ENCODE measurements at places on chromosomes 13 and 19.
A peak's percentile ranks its signal among the peaks of the same experiment; 100 is the strongest.

DNA sequence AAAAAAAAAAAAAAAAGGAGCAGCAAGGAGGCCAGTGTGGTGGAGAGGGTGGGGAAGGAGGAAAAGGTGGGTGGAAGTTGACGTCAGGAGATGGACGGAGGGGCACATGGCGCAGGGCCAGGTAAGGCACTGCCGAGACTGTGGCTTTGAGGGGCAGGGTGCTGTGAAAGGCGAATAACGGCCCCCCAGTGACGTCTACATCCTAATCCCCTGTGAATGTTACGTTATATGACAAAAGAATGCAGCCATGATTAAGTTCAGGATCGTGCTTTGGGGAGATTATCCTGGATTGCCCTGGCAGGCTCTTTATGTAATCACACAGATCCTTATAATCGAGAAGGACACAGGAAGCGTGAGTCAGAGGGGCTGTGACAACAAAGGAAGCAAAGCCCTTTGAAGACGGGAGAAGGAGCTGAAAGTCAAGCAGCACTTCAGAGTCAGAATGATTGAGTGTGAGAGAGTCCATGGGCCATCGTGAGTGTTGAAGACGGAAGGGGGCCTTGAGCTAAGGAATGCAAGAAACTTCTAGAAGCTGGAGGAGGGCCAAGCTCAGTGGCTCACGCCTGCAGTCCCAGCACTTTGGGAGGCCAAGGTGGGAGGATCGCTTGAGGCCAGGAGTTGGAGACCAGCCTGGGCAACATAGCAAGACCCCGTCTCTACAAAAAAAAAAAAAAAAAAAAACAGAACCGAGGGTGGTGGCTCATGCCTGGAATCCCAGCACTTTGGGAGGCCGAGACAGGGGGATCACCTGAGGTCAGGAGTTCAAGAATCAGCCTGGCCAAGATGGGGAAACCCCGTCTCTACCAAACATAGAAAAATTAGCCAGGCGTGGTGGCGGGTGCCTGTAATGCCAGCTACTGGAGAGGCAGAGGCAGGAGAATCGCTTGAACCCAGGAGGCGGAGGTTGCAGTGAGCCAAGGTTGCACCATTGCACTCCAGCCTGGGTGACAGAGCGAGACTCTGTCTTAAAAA, 13.8 kb upstream of the CEACAM16 start:
- DNase-seq = peak; percentile 71

GRCh38 chr19:15195371-15196334, 5.1 kb downstream of the NOTCH3 start:
- DNase-seq = peak; percentile 82

DNA sequence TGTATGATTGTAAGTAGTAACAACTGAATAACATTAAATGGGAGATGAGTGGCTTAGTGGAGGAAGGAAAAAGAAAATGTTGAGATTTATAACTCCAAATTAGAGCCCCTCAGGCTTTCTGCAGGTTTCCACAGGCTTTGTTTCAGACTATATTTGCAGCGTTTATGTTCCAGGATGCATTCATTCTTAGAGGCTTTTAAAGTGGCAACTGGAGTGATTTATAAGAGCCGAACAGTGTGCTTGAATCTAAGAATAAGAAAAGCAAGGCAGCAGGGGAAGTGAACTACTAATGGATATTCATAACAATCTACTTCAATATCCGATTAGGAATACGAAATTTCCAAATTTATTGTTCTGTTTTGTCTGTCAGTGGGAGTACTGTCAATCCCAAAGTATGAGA, 91.0 kb downstream of the UFM1 start:
- no peak for DNase-seq

DNA sequence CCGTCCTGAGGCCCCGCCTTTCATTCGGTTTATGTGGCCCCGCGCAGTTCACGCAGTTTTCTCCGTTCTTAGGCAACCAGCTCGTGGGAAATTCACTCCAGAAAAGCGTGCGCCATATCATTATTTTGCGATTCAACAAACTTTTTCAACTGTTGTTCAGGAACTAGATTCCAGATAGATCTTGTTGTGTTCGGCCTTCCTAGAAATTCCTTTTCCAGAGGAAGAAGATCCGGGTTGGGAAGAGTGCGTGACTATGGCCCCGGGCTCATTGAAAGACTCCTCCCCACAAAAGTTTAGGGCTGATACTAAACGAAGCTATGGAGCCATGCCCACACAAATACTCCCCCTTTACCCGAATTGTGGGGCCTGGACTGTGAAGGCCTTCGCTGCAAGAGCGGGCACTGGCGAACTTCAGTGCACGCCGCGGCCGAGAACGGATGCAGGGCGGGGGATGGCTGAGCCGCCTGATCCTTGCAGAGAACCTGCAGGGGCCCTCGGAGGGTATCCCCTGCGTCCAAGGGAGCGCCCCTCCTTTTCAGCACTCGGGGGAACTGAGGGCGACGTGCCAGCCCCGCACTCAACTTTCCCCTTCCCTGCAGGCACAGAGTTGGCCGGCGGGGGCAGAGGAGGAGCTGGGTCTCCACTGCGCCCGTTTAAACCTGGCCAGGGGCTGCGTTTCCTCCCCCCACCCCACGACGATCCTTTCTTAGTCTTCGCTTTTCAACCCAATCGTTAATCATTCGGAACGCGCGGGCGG, 904 bp upstream of the SOX1 start:
- DNase-seq = no peak

- no peak for DNase-seq
These were observed 6.7 kb upstream of the JUND start for GRCh38 chr19:18287836-18288772.

DNA sequence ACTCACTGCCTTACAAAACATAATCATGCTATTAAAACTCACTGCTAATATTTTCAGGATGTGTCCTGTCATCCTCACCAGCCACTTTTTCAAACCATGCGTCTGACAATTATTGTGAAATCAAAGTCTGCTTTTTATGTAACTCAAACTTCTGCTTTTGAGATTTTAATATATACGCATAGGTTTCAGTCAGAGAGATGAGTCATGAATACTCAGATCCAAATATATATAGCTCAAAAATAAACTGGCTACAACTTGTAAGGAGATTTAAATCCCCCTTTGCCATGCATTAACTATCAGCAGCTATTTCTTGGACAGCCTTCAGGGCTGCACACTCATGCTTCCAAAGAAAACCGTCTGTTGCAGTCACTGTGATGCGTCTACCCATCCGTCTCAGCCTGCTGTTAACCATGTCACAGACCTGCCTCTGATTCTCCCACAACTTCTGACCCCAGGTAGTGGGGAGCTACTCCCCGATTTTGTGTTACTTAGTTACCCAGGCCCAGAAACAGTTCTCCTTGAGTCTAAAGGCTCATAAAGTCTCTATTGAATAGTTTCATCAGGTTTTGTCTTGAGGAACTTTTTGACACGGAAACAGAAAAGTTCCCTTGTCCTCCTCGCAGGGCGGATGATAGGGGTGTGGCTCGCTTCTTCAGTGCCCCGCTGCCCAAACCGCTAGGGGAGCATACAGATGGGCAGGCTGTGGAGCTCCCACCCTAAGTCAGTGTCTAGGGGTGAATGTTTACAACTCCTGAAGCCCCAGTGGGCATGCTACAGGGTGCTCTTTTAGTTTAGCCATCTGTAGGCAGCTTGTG, 33.8 kb upstream of the SGCG start:
- DNase-seq = peak; percentile 76

DNA sequence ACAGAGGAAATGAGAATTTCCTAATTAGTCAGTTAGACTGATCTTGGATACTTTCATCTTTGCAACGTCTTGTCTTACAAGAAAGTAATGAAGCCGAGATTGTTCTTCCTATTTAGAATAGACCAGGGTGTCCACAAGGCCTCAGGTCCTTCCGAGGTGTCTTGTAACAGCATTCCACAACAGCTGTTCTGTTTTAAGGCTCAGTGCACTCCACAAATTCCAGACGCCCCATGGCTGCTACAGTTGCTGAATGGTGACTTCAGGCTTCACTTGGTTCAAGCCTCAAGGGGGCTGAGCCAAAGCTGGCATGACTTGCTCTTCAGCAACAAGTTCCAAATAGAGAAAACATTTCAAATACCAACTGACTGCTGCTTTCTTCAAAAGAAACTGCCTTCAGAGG, 143.4 kb downstream of the SHISA2 start:
- DNase-seq = no peak

DNA sequence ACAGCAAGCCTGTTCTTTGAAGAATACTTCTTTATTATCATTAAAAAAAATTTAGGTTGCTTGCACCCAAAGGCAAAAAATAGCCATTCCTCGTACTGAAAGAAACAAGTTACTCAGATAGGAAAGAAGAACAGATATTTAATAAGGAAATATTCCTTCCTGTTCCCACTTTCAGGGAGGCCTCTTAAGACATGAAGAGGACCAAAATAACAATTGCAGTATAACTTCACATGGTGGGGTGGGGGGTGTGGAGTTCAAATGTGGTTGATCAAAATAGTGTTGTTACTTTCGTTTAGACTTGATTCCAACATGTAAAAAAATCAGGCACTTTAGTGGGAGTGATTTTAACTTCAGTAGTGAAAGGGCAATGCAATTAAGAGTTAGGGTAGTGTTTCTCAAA, 3.6 kb downstream of the RGCC start:
- no peak for DNase-seq

DNA sequence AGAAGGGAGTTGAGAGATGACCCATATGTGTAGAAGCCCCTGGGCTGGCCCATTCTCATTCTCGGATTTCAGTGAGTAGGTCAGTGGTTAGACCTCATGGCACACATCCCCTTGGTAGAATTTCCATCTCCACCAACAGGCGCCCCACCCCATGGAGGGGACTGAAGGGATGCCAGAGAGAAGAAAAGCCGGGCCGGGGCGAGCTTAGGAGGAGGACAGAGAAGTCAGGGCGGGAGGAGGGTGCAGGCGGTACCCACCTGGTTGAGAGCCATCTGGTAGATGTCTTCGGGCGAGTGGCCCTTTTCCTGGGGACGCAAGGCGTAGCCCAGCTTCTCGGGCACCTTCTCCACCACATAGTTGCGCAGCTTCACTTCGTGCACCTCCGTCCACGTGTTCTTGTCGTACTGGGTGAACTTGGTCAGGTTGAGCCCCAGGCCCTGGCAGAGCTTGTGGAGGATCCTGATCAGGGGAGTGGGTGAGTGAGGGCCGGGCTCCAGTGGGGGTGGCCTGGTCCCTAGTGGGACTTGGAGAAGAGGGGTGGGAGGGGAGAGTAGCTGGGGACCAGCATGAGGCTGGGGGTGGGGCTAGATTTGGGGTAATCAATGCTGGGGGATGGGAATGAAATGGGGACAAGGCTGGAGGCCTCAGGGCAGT, 2.5 kb downstream of the IL4I1 start:
- no peak for DNase-seq
